Activated naive CD4-positive, alpha-beta T cell treated with Interleukin-2 at 50 U/mL for 16 hours (primary cell): ENCODE measurements at places on chromosomes 12 and 14.
A peak's percentile ranks its signal among the peaks of the same experiment; 100 is the strongest.

- no peak for DNase-seq
These were observed 272 bp downstream of the HECTD1 start for GRCh38 chr14:31207287-31207754.

DNA sequence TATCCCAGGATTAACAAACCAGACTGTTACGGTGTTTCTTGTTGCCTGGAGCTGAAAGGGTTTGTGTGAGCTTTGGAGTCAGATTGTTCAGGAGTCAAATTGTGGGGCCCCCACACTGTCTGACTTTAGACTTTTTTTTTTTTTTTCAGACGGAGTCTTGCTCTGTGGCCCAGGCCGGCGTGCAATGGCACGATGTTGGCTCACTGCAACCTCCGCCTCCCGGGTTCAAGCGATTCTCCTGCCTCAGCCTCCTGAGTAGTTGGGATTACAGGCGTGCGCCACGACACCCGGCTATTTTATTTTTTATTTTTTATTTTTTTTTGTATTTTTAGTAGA lies 847 bp downstream of the TSFM start:
- DNase-seq: no peak

- no peak for DNase-seq
These were observed 59.4 kb downstream of the GARIN6 start for GRCh38 chr12:99706736-99707473.

DNA sequence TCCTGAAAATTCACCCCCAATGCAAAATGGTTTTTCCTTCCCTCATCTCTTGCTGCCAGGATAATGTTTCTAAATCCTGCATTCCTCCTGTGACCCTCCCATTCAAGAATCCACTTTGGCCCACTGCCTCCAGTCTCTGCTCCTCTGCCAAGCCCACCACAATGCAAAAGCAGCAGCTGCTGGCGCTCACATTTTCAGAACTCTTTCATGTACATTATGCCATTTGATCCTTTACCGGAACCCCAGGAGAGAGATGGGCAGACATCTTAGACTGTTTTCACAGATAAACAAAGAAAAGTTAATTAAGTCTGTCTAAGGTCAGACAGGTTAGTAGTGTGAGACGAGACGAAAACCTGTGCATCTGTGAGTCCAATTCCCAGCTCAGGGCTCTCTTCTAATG lies 12.9 kb downstream of the LRIG3 start:
- no peak for DNase-seq

DNA sequence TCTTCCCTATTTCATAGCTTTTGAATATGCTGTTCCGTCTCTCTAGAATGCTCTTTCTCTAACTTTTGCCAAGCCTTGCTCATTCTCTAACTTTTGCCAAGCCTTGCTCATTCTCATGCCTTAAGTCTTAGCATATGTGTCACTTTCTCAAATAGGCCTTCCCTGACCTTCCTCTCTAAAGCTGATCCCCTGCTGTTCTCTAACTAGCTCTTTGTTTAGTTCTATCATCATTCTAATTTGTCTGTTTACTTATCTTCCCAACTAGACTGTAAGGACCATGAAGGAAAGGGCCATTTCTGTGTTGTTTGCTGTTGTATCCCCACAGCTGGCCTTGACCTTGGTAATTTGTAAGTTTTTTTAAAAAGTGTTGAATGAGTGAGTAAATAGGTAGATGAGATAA lies 71.1 kb downstream of the ZNF641 start:
- DNase-seq: no peak

DNA sequence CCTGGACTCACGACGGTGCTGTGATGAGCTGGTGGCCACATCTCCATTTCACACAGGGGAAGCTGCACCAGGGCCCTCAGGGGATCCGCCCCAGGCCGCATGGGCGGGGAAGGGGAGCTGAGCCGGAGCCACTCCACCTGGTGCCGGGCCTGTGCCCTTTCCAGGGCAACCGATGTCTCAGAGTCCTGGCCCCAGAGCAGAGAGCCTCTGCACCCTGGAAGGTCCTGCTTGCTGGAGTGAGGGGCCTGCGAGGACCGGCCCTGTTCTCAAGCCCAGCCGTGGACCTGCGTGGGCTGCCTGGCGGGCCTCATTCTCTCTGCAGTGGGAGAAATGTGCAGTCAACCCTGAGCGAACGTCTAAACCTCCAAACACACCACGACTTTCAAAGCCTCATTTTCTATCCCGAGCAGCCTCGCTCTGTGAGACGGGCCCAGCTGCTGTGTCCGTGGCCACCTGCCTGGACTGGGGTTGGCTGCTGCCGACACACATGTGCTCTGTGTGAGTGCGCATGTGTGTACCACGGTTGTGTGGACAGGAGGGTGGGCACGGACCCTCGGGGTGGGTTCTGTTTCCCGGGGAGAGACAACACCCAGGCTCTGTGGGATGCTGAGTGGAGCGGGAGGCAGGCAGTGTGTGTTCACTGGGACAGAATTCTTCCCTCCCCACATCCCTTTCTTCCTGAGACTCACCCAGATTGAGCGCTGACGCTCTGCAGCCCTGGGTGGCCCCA lies 163.5 kb downstream of the KIF26A start:
- no peak for DNase-seq

DNA sequence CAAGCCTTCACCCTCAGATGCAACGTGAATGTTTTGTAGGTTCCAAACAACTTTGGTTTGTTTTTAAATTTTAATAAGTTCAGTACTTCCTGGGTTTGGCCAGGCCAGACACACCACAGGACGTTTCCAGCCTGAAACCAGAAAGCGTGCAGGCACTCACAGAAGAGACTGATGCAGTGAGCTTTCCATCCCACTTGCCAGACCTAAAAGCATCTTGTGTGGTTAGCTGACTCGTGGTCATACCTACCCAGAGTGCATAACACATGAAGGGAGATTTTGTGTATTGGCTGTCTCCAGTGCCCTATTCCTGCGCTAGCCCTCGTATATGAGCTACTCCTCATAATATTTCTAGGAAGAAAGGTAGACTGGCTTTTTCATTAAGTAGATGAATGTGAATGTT lies 297.3 kb upstream of the FAR2 start:
- DNase-seq: no peak

DNA sequence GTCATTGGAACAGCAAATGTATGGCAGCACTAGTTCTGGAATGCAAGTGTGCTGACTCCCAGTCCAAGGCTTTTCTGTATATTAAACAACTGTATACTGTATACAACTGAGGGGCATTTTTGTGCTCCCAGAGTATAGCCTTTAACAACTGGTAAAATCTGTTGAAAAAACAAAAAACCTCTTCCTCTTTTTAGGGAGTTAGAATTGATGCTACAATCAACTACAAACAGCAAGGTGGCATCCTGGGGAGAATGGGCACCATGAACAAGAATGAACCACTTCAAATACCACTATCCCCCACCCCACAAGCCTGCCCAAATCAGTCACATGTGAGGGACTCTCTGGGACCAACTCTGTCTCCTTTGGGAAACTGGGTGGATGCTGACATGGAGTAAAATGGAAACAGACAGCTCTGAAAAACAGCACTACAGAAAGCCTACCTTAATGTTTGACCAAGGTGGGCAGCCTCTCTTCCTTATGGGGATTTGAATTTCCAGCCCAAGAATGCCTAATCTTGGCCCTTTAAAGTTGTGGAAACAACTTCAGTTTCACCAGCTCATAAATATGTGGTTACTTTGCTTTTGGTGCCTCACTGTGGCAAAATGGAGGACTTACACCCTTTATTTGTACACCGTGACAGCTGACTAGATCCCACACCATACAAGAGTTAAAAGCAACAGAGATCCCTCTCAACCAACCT lies 7.5 kb downstream of the VTI1B start:
- no peak for DNase-seq

DNA sequence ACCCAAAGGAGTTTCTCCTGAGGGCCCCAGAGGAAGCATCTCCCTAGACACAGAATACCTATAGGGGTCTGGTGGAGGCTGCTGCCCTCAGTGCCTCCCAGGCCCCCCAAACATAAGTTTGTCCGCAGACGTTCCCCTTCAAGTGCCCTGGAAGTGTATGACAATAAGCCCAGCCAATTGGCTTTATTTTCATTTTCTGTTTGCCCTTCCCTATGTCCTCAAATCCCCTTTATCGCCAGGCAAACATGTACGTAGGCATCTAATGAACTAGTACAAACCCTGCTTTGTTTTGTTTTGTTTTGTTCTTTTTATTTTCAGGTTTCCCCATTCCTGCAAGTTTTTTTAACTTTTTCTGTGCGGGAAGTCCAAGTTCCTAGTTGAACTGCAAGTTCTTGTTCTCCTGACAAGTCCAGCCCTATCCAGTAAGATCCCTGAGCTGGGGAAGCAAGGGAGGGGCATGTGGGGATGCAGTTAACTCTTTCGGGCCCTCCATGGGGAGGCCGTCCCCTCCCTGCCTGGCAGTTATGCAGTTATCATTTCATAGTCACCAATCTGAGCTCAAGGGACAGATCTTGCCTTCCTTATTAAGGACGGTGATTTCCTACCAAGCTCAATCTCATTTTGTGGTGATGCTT lies 141.9 kb downstream of the KCNA5 start:
- DNase-seq: no peak

DNA sequence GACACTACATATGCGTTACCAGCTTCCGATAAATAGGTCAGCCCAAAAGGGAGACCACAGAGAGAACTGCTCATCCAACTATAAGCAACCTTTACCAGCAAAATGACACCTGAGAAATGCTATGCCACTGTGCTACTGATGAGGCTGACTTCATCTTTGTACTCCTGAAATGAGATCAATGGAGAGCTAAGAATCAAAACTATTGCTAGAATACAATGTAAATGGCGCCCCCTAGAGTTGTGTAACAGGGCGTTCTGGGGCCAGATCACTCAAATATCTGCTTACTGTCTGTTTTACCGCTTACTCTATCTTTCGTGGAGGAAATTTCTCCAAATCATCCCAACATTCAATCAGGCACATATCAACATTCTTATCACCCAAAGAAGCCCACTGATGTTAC lies 4.6 kb downstream of the ZNF384 start:
- DNase-seq: peak; percentile 36

DNA sequence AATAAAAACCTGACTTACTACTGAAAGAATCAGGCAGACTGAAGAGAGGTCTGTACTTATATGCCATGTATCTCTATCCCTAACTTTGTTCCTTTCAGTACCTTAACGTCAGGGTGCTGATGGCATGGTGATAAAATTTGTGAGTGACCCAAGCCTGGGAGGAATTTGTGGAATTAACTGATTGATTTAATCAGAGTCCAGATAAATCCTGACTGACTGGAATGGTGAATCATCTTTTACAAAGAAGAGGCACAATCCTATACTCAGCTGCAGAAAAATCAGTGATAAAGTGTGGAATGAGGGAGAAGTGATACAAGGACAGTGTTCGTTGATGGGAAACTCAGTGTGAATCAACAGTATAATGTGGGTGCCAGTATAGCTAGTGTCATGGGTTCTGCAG lies 3.7 kb downstream of the TDG start:
- no peak for DNase-seq

DNA sequence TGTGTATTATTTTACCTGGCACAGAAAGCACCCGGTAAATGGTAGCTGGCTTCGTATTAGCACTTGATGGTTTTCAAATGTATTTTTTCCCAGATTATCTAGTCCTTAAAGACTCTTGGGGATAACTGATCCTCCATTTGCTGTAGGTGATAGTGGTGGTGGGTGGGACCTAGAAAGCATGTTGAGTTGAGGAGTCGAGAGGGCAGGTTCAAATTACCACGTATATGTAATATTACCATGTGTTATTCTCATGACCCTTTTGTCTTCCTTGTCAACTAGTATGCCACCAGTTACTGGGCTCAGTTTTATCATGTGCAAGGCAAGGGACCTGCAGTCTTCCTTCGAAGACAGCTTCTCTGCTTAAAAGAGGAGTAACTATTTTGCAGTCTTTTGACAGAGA lies 1.8 kb downstream of the GLRX5 start:
- DNase-seq: no peak

DNA sequence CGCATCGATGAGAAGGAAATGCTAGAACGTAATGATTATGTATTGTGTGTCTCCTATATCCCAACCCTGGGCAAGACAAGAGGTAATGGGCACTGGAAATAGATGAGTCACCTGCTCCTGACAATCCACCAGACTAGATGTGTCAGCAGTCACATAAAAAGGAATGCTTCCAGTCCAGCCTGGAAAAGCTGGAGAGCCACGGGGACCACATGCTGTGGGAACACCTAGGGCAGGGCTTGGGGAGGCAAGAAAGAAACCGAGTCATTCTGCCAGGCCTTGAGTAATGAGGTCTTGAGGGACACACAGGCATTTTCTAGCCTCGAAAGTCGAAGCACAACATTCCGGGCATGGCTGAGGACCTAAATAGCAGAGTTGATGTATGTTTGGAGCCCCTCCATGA lies 716.7 kb upstream of the TMEM132C start:
- no peak for DNase-seq

GRCh38 chr14:91503000-91503504 lies 7.1 kb downstream of the PPP4R3A start:
- no peak for DNase-seq

GRCh38 chr14:103483600-103483999 lies 39.0 kb downstream of the CKB start:
- DNase-seq: no peak

GRCh38 chr12:132030367-132031038 lies 80.8 kb downstream of the EP400 start:
- no peak for DNase-seq

- DNase-seq: no peak
These were observed 151.5 kb downstream of the ATXN7L3B start for GRCh38 chr12:74689071-74689655.

DNA sequence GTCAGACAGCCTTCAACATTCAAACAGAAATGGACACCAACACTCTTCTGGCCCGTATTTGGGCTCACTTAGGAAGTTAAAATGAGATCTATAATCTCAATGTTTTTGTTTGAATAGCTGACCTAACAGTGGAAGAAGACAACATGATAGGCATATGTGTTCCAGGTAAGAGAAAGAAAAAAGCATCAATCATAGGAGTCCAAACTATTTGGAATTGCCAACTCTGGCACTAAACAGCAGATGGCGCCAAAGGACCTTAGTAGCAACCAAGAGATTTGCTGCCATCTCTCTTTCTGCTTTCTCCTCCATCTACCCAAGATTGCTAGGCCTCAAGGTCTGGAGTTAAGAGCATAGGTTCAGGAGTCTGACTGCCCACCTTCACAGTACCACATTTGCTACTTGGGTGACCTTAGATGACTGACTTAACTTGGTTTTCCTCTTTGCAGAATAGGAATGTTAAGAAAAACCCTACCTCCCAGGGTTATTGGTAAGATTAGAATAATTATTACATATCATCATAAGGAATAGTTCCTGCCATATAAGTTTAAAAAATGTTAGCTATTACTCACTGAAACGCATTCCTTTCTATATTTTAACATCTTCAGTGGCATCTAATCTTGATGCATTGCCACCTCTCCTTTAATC lies 30.2 kb downstream of the PEX5 start:
- DNase-seq: peak; percentile 70

- no peak for DNase-seq
These were observed 47.3 kb downstream of the NUAK1 start for GRCh38 chr12:106091446-106091820.

- DNase-seq: no peak
These were observed 255.3 kb downstream of the AEBP2 start for GRCh38 chr12:19694627-19695026.

DNA sequence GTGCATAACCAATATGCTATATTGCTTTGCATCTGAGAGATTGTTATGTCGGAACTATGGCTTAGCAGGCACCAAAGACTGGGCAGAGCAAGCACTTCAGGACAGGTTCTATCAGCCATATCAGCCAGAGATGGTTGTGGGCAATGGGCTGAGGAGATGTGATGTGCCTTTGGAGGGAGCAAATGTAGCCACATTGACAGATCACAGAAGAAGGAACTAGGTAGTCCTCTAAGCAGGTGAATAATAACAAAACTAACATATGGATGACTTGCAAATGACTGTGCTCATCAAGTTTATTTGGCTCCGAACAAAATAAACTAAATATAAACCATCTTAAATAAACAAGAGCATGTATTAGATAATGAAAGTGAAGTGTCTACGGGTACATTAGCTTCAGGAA lies 291.7 kb downstream of the RMST start:
- no peak for DNase-seq
